Activated CD4-positive, alpha-beta T cell treated with anti-CD3 and anti-CD28 coated beads for 4 hours (primary cell): ENCODE measurements at places on chromosomes 1 and 21.

DNA sequence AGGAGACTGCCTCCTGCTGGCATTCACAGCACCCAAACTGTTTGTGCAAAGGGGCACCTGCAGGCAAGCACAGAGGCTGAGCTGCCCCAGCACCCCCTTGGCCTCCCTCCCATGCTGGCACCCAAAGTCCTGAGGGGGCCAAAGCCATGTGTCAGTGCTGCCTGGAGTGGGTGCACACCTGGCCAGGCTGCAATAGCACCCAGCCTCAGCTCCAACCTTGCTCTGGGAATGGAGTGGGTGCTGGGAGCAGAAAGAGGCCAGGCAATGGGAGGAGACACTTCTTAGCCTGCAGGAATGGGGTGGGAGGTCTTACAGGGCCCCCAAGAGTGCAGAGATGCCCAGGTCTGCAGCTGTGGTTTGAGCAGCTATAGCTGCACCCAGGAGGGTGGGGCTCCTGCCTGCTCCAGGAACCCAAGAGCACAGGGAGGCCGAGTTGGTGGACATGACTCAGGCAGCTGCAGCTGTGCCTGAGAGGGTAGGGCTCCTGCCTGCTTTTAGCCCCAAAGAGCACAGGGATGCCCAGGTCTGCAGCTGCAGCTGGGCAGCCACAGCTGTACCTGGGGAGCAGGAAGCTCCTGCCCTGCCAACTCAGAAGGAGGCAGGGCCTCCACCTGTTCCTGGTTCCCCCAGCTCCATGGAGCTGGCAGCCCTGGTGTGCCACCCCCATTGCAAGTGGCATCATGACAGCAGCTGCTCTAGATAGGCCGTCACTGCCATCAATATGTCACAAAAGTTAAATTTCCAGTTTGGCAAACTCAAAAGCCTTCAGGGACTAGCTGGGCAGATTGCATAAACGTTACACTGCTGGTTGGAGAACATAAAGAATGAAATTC lies 5.3 kb upstream of the CHD1L start:
- DNase-seq: no peak

DNA sequence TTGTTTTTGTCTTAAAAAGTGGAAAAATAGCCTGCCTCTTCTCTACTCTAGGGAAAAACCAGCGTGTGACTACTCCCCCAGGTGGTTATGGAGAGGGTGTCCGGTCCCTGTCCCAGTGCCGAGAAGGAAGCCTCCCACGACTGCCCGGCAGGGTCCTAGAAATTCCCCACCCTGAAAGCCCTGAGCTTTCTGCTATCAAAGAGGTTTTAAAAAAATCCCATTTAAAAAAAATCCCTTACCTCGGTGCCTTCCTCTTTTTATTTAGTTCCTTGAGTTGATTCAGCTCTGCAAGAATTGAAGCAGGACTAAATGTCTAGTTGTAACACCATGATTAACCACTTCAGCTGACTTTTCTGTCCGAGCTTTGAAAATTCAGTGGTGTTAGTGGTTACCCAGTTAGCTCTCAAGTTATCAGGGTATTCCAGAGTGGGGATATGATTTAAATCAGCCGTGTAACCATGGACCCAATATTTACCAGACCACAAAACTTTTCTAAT lies 35.0 kb upstream of the TDRD10 start:
- no peak for DNase-seq

DNA sequence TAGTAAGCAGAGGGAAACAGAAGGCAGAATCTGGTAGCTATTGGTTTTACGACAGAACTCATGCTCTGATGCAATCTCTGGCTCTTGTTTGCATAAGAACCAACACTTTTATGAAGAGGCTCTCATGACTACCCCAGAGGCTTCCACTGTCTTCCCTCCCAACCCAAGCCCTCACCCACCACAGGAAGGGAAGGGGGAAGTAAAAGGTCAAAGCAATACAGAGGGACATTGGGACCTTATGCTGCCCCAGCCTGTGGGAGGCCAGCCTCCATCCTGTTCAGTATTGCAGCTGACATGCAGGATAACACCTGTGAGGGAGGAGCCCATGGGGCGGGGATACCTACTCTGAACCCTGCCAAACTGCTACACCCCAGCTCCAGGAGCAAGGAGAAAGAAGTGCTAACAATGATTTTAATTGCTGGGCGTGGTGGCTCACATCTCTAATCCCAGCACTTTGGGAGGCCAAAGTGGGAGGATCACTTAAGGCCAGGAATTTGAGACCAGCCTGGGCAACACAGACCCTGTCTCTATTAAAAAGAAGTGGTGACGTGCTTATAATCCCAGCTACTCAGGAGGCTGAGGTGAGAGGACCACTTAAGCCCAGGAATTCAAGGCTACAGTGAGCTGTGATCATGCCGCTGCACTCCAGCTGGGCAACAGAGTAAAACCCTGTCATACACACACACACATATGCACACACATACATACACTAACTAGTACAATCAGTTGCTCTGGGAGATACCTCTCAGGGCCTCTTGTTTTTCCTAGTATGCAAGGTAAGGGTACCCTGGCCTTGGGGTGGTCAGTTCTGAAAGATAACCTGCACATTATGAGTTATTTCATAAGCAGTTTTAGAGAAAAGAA lies 9.5 kb downstream of the MR1 start:
- DNase-seq: no peak

GRCh38 chr1:198423673-198424072 lies 116.8 kb downstream of the ATP6V1G3 start:
- no peak for DNase-seq

- DNase-seq: no peak
These were observed 7.0 kb upstream of the GBP6 start for GRCh38 chr1:89356658-89357400.

DNA sequence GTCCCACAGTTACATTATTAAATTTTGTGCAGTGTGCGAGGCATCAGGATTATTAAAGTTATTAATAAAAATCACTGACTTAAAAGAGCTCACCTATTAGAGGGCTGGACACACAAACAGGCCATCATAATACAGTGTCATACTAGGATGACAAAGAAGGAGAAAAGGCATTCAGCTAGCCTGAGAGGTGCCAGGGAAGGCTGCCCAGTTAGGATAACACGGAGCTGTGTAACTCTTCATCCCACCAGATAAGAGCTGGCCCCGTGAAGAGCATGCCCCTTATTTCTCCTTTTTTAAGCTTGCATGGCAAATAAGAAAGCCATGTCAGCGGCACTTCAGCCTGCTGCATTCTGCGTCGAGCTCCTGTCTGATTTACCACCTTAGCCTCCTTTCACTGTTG lies 109.5 kb downstream of the KCNK1 start:
- DNase-seq: no peak

- DNase-seq: no peak
These were observed 4.8 kb upstream of the SPRR5 start for GRCh38 chr1:152942161-152942560.

DNA sequence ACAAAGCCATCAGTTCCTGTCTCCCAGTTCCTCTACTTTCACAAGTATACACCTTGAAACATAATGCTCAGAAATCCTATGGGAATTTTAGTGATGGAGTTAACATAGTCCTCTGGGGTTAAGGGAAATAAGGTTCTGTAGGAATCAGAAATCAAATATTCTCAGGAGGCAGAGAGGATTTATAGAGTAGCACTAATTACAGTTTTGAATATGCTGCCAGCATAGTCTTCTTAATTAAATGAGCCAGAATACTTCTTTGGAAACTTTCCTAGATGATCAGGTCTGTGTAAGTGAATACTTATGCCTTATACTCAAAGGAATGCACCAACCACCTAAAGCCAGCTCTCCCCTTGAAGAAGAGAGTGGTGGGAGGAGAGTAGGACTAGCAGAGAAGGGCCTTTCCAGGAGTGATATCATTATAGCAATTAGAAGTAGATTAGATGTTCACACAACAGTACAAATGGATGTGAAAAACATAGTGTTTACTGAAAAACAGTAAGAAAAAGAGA lies 31.4 kb upstream of the DIRAS3 start:
- DNase-seq: no peak

- no peak for DNase-seq
These were observed 99.0 kb upstream of the RAB4A start for GRCh38 chr1:229171934-229172333.

DNA sequence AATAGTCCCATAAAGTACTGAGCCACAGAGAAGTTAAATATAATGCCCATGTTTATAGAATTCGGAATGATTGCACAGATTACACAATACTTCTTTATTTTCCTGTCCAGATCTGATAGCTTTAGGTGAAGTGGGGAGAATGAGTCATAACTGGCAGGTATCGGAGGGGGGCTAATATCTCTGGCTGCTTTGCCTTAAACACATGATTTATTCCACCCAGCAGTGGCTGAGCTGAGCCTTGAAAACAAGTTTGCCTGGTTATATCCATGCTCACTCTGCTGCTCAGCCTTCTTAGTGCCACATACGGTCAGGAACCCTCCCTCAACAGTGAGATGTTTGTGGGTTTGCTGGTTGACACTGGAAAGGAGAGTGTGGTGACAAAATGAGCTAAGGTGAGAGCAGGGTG lies 119.7 kb upstream of the ZNF648 start:
- DNase-seq: no peak

DNA sequence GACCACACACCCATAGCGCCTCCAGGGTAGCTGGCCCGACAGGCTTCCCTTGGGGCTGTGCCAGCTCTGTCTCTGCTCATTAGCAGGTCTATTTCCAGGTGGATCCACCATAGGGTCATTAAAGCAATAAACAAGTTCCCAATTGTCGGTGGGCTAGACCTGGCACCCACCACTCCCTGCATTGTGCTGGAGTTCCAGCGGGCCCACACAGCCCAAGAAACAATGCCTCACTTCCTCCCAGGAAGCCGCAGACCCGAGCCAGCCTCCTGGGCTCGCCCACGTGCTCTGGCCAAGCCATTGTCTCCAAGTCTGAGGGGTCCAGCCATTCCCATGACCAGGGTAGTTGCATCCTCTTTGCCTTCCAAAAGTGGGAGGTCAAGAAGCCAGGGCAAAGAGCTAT lies 27.5 kb upstream of the SOX13 start:
- no peak for DNase-seq

- peak; percentile 18 for DNase-seq
These were observed 4.6 kb downstream of the RCC1 start for GRCh38 chr1:28510273-28510969.

DNA sequence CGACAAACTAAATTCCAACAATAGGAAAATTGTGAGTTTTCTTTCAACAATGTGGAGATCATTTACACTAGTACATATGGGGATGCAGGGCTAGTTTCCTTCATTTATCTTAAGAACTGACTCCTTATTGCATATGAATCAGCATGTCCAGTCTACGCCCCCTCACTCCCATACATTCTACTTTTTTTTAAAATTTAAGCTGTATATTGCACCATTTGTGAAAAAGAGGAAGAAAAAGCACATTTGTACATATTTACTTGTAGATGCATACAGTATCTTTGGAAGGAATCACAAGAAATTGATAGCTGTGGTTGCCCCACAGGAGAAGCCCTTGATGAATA lies 15.9 kb downstream of the VPS26C start:
- DNase-seq: no peak

DNA sequence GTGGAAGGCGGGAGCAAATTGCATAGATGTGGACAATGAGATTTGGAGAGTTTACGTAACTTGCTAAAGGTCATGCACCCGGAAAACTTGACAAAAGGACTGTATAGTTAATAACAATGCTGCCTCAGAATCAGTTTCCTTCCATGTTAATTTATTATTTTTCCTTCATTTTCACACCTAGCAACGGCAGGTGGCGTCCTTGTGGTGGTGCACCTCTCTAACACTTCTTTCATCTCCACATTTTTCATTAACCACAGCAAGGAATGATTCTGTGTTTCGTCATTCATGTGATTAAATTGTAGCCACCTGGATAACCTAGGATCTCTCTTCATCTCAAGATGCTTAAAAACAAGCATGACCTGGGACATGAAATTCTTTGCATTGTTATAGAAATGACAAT lies 2133.0 kb downstream of the NCAM2 start:
- no peak for DNase-seq

DNA sequence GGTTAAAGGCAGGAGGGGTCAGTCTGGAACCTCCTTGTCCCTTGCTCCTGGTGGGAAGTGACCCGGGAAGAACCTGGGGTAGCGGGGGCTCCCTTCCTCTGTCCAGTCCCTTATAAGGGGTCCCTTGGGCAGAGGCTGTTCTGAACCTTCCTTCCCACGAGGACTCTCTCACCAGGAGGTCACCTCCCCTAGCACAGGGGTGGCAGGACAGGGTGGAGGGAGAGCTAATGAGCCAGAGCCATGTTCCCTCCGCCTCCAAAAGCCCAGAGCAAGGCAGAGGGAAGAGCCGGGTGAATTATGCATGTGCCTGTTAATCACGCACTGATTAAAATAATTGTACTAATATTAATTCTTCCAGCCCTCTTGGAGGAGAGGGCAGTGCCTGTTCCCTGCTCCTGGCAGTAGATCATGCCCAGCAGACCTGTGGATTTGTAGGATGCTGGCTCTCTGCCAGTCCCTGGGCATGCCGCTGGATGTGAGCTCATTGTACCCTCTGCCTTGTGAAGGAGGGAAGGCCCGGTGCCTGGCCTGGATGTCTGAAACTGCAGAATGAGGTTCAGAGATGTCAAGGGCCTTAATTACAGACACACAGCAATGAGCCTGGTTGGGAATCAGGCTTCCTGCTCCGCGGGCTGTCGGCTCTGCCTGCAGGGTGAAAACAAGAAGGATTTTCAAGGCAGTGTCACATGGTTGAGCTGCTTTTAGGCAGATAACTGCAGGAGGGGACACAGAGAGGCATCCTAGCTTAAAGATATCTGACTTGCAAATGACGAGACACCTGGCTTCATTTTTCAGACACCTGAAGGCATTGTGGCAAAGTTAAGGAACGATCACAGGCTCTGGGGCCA lies 68.2 kb downstream of the IGSF21 start:
- no peak for DNase-seq

GRCh38 chr1:36531833-36532232 lies 49.1 kb upstream of the CSF3R start:
- no peak for DNase-seq

- no peak for DNase-seq
These were observed 114.1 kb downstream of the RNF220 start for GRCh38 chr1:44519035-44519676.

DNA sequence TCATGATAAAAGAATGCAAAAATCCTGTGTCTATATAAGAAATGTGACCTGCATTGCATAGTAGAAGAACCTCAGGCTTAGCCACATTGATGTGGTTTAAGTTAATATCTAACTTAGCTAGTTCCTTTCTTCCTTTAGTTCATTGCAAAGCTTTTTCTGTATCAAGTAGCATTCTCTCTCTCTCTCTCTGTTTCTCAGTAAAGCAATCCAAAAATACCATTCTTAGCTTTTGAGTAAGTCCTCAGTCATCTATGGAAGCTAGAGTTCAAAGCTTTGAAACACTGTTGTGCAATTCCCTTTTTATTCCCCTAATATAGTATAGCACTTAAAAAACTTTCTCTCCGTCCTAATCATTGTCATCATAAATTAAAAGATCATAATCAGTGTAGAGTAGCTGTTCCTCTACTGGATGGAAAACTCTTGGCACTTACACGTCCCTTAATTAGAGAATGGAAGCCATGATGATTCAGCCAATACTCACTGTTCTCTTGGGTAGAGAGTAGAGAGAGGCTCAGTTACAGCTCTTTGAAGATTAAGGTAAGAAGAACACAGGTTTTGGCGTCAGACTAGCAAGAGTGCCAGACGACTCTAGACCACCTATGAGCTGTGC lies 350.3 kb upstream of the LYPLAL1 start:
- no peak for DNase-seq
